ENCODE measurements at places on chromosomes 2 and 18. TPM values are rescaled to one million over a fixed set of nuclear protein-coding genes. Genes with fewer than 3 reads are reported as not detected.

The ITGA6 gene
- total RNA-seq: 38.3 TPM

GRCh38 chr2:105409717-105410116 lies 10.9 kb upstream of the FHL2 start:
- no peak for DNase-seq

GRCh38 chr18:75216212-75216910 lies 5.8 kb downstream of the TSHZ1 start:
- DNase-seq: peak; percentile 79

GRCh38 chr2:102046135-102046986 lies 54.6 kb downstream of the IL1R2 start:
- DNase-seq: no peak

DNA sequence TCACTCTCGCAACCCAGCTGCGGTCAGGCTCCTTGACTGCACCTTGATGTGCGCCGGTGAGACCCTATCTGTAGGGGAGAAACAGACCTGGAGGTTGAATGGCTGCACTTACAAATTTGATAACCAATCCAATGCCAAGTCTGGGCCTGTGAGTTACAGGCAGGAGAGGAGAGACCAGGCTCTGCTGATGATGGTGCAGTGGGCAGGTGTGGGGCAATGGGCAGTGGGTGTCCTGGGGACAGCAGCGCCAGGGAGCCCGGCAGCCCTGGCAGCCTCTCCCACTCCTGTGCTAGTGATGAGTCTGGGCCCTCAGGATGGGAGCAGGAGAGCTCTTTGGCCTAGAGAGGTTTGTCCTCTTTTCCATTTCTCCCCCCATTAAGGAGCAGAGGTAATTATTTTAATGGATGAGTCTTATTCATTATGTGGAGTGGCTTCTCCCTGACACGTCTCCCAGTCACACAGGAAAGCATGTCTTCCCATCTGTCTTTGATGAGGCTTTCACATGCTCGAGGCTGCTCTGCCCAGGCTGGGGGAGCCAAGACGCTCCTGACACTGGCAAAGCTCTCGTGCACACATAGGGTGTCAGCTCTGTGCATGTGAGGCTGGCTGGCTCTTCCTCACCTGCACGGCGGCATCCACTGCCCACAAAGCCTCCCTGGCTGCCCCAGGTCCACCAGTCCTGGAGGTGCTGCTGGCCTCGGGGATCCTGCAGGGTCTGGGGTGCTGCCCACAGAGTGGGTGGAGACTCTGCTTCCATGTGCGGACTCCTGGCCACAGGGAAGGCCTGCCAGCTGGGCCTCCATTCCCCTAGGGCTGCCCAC lies 10.0 kb upstream of the ALLC start:
- DNase-seq: no peak

GRCh38 chr2:8457092-8457481 lies 224.8 kb upstream of the ID2 start:
- no peak for DNase-seq

DNA sequence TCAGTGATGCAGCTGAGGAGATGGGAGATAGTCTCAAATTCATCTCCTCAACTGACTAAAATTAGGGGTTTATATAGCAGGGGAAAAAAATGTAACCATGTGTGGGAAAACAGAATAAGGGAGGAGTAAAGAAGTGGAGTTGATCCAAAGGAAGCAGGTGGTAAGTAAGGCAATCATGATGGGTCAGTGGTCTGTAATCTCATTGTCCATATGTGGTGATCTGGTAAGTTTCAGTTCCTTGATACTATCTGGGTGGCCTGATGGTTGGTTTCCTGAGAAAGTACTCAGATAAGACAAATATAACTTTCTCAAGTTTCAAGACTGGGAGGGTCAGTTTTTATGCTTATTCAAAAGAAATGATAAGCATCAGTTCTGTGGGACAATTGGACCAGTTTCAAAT lies 312.3 kb upstream of the KCNJ3 start:
- no peak for DNase-seq

DNA sequence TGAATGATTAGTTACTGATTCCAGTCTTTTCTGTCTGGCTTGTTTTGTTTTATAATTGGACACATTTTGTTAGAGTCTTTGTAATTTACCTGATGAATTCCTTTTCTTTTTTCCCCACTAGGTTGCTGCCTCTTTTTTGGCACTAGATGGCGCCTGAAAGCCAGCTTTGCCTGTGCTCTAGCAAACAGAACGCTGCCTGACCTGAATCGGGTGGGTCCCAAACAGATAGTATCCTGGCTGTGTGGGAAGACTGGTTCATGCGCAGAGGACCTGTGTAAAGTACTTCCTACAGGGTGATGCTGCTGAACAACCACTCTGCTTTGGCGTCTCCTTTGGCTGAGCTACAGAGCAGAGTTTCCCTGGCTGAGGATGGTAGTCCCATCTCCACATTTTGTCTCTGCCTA lies 288.2 kb downstream of the IKZF2 start:
- no peak for DNase-seq

The SKOR2 gene
- not detected for total RNA-seq

GRCh38 chr2:180991820-180992219 lies 11.4 kb downstream of the UBE2E3 start:
- no peak for DNase-seq

GRCh38 chr2:221243771-221244170 lies 328.3 kb downstream of the EPHA4 start:
- DNase-seq: no peak

The EGR4 gene
- total RNA-seq: 1.1 TPM

DNA sequence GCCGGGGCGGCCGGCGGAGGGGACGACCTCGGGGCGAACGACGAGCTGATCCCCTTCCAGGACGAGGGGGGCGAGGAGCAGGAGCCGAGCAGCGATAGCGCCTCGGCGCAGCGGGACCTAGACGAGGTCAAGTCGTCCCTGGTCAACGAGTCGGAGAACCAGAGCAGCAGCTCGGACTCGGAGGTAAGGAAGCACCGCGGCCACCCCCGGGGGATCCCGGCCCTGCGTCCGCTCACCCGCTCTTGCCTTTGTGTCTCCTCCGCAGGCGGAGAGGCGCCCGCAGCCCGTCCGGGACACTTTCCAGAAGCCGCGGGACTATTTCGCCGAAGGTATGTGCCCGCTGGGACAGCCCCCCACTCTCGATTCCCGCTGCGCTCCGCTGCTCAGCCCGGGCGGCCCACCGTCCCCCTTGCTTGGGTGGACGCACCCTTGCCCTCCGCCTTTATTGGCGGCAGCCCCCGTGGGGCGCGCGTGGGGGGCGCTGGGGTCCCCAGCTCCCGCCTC lies 611 bp downstream of the TCF7L1 start:
- DNase-seq: no peak

The QPCT gene
- total RNA-seq: 2.1 TPM

Data from natural killer cell (primary cell).